Activated B cell treated with CpG ODN at 0.5 μM for 24 hours (primary cell): ENCODE measurements at places on chromosomes 11 and 22.

DNA sequence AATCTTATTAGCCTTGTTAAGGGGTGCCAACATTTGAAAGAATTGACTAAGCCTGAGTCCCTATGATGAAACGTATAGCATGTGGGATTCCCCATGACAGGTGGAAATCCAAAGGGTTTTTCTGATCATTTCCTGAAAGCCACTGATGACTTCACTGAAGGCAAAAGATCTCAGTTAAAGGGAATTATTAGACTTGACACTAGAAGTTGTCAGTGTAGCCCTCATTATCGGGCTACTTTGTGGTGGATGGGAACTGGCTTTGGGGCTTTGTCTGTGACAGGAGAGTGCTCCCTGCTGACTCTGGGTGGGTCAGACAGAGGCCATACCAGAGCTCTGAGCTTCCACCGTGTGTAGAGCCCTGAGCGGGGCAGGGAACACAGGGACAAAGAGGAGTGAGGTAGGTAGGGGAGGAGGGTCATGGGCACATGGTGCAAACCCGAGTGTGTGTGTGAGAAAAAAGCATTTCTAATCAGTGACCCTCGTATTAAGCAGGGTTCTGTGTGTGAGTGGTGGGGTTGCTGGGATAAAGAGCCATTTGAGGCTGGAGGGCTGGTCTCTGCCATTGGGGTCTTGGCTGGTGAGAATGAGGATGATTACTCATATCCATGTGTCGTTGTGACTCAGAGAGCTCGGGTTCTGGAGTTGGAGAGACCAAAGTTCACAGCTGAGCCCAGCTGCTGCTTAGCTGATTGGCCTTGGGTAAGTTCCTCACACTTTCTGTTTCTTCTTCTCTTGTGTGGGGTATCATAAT is 101.1 kb downstream of the GRIK4 start:
- no peak for DNase-seq

GRCh38 chr22:19970031-19970478 is 28.4 kb upstream of the TXNRD2 start:
- no peak for DNase-seq

- DNase-seq: no peak
These were observed 93.2 kb downstream of the TBC1D22A start for GRCh38 chr22:46855681-46856080.

DNA sequence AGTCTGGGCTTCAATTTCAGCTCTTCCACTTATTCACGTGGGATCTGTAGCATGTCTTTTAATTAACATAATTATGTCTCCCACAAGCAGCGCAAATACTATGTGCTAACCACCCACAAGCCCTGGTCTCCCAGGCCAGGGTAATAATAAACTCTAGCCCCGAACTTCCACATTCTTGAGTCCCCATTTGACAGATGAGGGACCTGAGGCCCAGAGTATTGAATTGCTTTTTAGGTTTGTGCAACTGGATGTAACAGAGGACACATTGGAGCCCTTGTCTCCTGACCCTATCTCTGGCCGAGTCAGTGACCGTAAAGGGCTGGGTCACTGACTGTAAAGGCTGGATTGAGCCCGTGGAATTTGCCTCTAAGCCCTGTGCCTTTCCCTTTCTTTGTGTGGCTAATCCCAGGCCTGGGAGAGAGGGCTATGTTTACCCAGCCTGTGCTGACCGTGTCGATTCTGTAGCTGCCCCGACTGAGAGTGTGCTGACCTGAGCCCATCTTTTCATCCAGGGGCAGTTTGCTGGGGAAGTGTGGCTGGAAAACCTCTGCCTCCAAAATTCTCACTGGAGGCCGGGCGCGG is 3.9 kb downstream of the CRYBB2 start:
- no peak for DNase-seq

DNA sequence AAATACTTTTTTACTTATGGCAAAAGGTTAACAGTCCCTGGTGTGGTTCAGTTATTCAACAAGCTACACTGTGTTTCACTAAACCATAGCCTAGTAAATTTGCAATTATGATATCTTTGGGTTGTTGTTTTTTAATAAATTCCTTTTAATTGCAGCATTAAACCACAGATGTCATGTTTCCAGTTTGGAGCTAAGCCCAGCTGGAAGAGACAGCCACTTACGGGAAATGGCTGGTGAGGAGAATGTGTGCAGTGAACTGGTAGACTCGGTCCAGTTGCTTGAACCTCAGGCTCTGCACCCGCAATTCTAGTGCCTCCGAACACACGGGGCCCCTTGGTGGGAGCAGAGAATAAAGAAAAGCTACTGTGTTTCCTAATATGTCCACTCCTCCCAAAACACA is 70.8 kb downstream of the WNT11 start:
- DNase-seq: no peak

DNA sequence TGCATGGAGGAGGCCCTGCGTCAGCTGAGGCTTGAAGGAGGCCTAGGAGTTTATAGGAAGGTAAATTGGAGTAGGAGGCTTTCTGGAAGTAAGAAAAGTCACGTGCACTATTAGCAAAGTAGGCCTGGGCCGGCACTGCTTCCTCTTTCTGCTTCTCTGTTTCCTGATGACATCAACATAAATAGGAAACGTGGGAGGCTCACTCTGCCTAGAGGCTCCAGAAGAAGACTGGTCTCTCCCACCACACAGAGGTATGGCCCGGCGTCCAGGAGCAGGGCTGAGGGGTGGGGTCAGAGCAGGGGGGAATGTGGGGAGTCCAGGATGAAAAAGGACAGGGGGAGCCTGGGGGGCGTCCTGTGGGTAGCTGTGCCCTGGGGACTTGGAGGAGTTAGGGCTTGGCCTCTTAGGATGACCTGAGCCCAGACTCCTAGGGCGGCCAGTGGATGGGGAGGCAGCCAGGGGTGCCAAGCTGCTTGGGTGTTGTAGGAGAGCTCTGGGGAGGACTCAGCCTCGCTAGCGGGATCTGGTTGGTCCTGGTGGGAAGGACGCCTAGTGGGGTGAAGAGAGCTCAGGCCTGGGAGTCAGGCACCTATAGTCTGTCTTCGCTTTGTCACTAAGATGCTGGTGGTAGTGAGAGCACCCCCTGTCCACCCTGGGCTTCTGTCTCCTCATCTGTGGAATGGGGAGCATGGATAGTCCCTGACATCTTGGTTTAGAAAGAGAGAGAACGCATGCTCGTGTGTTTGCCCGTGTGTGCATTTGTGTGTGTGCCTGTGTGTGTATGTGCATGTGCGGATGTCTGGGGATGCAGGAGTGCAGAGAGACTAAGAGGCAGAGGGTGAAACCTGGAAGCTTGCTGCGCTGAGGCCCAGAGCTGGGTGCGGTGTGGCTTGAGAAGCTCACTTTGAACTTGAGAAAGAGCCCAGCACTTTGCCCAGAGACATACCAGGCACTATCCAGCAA is at the start of gene CSF2RB:
Gene CSF2RB, plus strand, starts transcription at position 202 of the 963 bp plus-strand sequence. CDS start 8,580 bp downstream, outside the sequence.
- peak; percentile 36 for DNase-seq

- no peak for DNase-seq
These were observed 683.3 kb downstream of the LUZP2 start for GRCh38 chr11:25180187-25180586.

DNA sequence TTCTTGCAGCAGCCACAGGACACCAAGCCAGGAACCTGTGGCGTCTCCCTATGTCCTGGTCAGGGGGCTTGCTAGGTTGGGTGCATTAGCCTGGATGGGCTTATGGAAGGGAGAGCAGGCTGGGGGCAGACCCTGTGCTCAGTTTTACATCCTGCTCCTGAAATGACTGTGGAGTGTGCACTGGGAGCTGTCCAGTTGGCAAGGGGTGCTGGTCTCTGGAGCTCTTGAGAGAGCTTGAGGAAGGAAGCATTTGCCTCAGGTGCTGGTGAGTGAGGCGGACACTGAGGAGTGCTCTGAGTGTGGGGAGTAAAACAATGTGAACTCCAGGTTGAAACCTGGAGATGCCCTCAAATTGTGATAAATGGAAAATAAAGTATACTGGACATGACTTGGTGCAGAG is 3.4 kb downstream of the SCGB1D4 start:
- DNase-seq: no peak

DNA sequence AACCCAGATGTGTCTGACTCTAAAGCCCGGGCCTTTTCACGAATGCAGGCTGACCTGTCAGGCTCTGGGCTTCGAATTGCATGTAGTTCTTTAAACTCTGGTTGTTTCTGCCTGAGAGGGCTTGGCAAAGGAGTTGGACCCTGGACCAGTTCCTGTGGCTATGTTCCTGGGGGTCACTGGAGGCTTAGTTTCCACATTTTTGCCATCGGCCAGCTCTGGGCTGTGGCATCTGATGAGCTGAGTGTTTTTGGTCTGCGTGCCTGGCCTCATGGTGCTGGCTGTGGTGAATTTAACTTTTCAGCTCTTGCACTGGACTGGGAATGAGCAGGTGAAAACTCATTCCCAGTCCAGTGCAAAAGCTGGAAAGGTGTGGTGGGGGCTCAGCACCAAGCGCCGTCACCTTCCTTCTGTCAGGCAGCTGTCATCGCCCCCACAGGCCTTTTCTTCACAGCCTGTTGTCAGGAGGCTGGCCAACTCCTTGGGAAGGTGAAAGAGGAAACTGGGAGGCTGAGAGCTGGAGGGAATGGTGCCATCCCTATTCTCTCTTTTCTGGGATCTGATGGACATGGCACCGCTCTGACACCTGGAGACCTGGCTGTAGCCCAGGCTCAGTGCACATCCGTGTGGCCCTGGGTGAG is 123.6 kb downstream of the ADAMTS15 start:
- no peak for DNase-seq

- no peak for DNase-seq
These were observed 19.3 kb upstream of the GRK3 start for GRCh38 chr22:25545146-25545545.

- DNase-seq: no peak
These were observed 12.1 kb downstream of the GAL3ST1 start for GRCh38 chr22:30562366-30562765.

GRCh38 chr11:6742260-6742659 is 29.5 kb downstream of the OR2AG2 start:
- DNase-seq: no peak

GRCh38 chr11:58485961-58486360 is 21.9 kb downstream of the OR5B21 start:
- DNase-seq: no peak

DNA sequence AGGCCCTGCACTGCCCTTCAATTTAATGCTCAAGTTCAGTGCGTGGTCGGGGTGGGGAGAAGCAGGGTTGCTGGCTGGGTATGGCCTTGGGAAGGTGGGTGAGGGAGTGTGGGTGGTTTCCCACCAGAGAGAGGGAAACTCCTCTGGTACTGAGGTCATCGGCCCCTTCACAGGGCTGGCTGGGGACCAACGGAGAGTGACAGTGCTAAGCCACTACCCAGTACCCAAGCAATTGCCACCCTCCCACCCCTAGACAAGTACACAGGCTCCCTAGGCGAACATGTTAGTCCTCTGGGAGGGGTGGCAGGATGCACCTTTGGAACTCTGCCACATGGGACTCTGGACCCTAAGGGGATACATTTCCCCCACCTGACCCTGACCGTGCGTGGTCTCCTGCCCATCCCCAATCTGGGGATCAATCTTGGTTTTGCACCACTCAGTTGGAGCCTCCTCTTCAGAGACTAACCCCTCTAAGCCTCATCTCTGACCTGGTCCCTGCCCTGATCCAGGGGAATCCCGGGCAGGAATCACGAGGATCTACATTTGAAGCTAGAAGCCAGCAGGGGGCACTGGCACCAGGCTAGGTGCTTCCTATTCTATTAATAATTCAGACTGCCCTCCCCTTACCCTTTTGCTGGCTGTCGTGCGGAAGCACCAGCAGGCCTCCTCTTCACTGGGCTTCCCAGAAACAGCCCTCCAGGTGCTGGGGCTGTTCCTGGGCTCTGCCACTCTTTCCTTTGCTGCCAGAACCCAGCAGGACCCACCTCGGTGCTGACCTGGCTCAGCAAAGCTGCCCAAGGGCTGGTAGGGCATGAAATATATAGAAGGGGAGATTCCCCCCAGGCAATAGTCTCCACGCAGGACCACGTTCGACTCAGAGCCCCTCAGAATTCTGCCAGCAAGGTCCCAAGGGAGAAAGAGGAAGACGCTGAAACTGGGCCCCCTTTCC is 377.7 kb downstream of the TENM4 start:
- DNase-seq: no peak

DNA sequence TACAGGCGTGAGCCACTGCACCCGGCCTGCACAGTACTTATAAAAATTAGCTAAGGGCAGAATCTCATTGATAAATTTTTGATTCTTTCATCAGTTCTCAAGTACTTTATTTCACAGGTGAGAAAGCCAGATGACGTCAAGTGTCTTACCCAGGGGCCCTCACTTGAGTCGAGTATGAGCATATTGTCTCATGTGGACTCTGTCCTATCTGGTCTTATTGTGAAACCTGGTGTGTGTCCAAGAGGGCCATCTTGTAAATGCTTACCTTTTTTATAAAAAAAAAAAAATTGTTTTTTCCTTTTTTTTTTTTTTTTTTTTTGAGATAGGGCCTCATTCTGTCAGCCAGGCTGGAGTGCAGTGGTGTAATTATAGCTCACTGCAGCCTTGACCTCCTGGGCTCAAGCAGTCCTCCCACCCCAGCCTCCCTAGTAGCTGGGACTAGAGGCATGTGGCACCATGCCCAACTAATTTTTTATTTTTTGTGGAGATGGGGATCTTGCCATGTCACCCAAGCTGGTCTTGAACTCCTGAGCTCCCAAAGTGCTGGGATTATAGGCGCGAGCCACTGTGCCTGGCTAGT is 6.0 kb downstream of the ACO2 start:
- no peak for DNase-seq

DNA sequence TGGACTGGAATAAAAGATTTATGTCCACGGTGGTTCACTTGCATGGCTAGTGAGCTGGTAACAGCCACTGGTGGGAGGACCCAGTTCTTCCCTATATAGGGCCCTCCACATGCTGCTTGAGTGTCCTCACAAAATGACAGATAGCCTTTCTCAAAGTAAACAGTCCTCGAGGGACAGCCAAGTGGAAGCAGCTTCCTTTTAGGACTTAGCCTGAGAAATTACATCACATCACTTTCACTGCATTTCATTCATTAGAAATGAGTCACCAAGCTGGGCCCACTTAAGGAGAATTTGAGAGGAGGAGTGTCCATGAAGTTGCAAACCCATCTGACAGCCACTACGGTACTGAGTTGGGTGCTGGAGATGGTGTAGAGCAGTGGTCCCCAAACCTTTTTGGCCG is 7.0 kb downstream of the ISX start:
- no peak for DNase-seq

GRCh38 chr11:129612447-129612961 is 203.1 kb upstream of the TMEM45B start:
- DNase-seq: no peak

GRCh38 chr22:16834971-16835370 is 9.8 kb upstream of the XKR3 start:
- no peak for DNase-seq

DNA sequence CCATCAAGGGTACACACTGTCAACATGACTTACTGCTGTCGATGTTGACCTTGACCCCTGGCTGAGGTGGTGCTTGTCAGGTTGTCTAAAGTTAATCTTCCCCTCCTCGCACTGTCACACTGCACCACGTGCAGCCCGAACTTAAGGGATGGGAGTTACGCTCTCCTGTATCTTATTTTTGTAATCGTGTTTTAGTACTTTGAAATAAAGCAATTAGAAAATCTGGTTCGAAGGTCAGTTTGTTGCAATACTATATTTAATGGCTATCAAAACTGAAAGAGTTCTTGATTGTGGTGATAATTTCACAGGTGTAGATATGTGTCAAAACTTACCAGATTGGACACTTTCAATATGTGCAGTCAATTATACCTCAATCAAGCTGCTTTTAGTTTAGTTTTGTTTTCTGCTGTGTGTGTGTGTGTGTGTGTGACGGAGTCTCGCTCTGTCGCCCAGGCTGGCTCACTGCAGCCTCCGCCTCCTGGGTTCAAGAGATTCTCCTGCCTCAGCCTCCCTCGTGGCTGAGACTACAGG is 10.7 kb upstream of the ST14 start:
- no peak for DNase-seq
